ENCODE measurements at places on chromosomes 6 and 20. TPM values are rescaled to one million over a fixed set of nuclear protein-coding genes. Genes with fewer than 3 reads are reported as not detected.

- no peaks in the 10 kb centered on the region for H3K36me3 ChIP-seq
- H3K4me1 ChIP-seq, result peaks cover 5% of the 10 kb centered on the region
- no peaks in the 10 kb centered on the region for H3K27me3 ChIP-seq
- H3K4me3 ChIP-seq, result no peak overlapping the region
Measured at GRCh38 chr20:38207621-38208020, 42.6 kb upstream of the TGM2 start.

DNA sequence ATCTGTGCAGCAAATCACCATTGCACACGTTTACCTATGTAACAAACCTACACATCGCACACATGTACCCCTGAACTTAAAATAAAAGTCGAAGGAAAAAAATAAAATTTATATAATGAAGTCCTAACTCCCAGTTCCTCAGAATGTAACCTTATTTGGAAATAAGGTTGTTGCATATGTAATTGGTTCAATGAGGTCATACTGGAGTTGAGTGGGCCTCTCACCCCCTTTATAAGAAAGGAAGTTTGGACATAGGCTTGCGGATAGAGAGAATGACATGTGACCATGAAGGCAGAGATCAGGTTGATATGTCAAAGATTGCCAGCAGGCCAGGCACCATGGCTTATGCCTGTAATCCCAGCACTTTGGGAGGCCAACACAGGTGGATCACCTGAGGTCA, 16.1 kb upstream of the ZBTB22 start:
- no peak overlapping the region for H3K4me3 ChIP-seq
- H3K27me3 ChIP-seq, result no peaks in the 10 kb centered on the region
- H3K4me1 ChIP-seq, result no peaks in the 10 kb centered on the region
- no peak overlapping the region for H3K27ac ChIP-seq
- H3K36me3 ChIP-seq, result no peaks in the 10 kb centered on the region

DNA sequence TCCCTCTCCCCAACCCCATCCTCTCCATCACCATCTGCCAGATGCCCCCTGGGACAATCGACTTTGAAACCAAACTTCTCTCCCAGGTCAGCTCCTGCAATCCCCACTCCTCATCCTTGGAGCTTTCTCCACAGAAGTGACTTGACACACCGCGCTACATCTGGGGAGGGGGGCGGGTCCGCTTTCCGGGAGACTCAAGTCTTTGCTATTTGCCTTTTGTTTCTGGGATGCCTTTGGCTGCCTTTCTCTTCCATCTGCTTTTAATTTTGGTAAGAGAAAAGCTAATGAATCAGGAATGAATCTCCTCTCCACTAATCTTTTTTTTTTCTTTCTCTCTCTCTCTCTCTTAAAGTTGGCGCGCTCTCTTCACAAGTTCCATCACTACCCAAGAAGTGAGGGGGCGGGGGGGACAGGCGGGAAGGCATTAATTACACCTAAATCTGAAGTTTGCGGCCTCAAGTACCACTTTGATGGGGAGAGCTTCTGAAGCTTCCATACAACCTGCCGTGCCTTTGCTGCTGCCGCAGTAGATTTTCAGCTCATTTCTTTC, 664 bp upstream of the TPBG start:
- peak; percentile 21 for DNase-seq
- H3K4me1 ChIP-seq, result peaks cover 17% of the 10 kb centered on the region
- no peaks in the 10 kb centered on the region for H3K27me3 ChIP-seq
- peak overlapping the region; percentile 90 for H3K4me3 ChIP-seq
- H3K27ac ChIP-seq, result peak overlapping the region; percentile 95
- H3K36me3 ChIP-seq, result peaks cover 26% of the 10 kb centered on the region

DNA sequence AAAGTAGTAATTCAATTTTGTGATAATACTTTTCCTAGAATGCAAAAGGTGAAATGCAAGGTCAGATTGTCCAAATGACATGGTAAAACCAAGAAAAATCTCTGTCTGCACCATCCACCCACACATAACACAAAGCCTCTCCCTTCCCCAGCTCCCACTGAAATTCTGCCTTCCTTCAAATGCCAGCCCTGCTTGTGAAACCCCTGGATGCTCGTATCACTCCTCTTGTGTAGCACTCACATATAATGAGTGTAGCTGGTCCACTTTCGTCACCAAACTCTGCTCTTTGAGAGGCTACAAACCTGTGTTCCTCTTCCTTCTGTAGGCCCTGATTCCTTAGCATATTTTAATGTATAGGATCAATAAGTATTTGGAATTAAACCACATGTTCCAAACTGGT, 123.6 kb upstream of the BEND6 start:
- H3K27ac ChIP-seq, result no peak overlapping the region
- H3K36me3 ChIP-seq, result no peaks in the 10 kb centered on the region
- DNase-seq, result no peak
- H3K4me3 ChIP-seq, result no peak overlapping the region
- peaks cover 12% of the 10 kb centered on the region for H3K4me1 ChIP-seq

GRCh38 chr6:156585859-156586258, 191.3 kb upstream of the ARID1B start:
- H3K27ac ChIP-seq, result no peak overlapping the region
- no peak for DNase-seq
- no peaks in the 10 kb centered on the region for H3K4me1 ChIP-seq
- H3K4me3 ChIP-seq, result no peak overlapping the region
- H3K27me3 ChIP-seq, result no peaks in the 10 kb centered on the region

GRCh38 chr6:43096451-43097097, 20.5 kb downstream of the PTK7 start:
- peak; percentile 38 for DNase-seq
- H3K36me3 ChIP-seq, result peaks cover 6% of the 10 kb centered on the region
- H3K27me3 ChIP-seq, result no peaks in the 10 kb centered on the region

- DNase-seq, result no peak
- H3K27ac ChIP-seq, result no peak overlapping the region
- no peaks in the 10 kb centered on the region for H3K36me3 ChIP-seq
Measured at GRCh38 chr6:106761160-106761559, 131.8 kb downstream of the QRSL1 start.

The GJA10 gene
- polyA plus RNA-seq, result not detected

The TRIM15 gene
- polyA plus RNA-seq, result not detected

The EBF4 gene
- polyA plus RNA-seq, result 15.9 TPM

The ACSS1 gene
- polyA plus RNA-seq, result 1.3 TPM
